Activated naive CD4-positive, alpha-beta T cell treated with anti-CD3 and anti-CD28 coated beads for 36 hours (primary cell): ENCODE measurements at places on chromosomes 7 and 10. TPM values are rescaled to one million over a fixed set of nuclear protein-coding genes. Genes with fewer than 3 reads are reported as not detected.

GRCh38 chr7:20249920-20250319, 32.7 kb upstream of the MACC1 start:
- no peak for DNase-seq
- H3K36me3 ChIP-seq, result no peaks in the 10 kb centered on the region
- no peaks in the 10 kb centered on the region for H3K4me1 ChIP-seq

HOXA13 gene
- total RNA-seq, result not detected

DNA sequence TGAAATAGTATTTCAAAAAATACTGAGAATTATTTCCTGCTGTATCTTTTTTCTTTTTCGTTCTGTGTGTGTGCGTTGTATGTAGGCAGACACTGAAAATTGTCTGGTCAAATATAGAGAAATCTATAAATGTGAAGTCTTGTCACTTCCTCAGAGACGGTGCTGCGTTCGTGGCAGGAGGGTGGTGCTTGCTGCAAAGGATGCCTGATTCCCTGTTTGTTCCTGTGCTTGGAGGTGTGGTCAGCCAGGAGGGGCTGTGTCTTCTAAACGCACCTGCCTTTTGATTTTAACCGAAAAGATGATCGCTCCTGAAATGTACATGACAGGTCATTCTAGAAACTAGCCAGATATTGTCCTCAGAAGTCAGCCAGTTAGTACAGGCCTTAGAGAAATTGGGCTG, 32.5 kb upstream of the PRKAR1B start:
- peaks cover 28% of the 10 kb centered on the region for H3K36me3 ChIP-seq
- no peak overlapping the region for H3K4me3 ChIP-seq
- no peak overlapping the region for H3K27ac ChIP-seq
- H3K27me3 ChIP-seq, result no peaks in the 10 kb centered on the region
- no peaks in the 10 kb centered on the region for H3K4me1 ChIP-seq

- no peaks in the 10 kb centered on the region for H3K4me1 ChIP-seq
- H3K27ac ChIP-seq, result no peak overlapping the region
- H3K4me3 ChIP-seq, result no peak overlapping the region
Observed at GRCh38 chr7:117941138-117941810, 68.0 kb upstream of the CTTNBP2 start.

ASB15 gene
- not detected for total RNA-seq

GRCh38 chr10:93992400-93993030, 1.2 kb upstream of the PLCE1 start:
- H3K4me1 ChIP-seq, result no peaks in the 10 kb centered on the region
- no peaks in the 10 kb centered on the region for H3K36me3 ChIP-seq
- no peak overlapping the region for H3K4me3 ChIP-seq

UCMA gene
- total RNA-seq, result not detected

GRCh38 chr7:78924581-78924980, 528.9 kb downstream of the MAGI2 start:
- no peaks in the 10 kb centered on the region for H3K4me1 ChIP-seq
- no peaks in the 10 kb centered on the region for H3K36me3 ChIP-seq
- no peak for DNase-seq
- H3K27me3 ChIP-seq, result no peaks in the 10 kb centered on the region
- H3K4me3 ChIP-seq, result no peak overlapping the region

SPDYE2B gene
- 0.19 TPM for total RNA-seq

ECHS1 gene
- total RNA-seq, result 48.7 TPM

- H3K36me3 ChIP-seq, result no peaks in the 10 kb centered on the region
- H3K27ac ChIP-seq, result no peak overlapping the region
- H3K4me3 ChIP-seq, result no peak overlapping the region
- H3K4me1 ChIP-seq, result no peaks in the 10 kb centered on the region
Observed at GRCh38 chr7:80722616-80723195, 84.3 kb downstream of the CD36 start.

DNA sequence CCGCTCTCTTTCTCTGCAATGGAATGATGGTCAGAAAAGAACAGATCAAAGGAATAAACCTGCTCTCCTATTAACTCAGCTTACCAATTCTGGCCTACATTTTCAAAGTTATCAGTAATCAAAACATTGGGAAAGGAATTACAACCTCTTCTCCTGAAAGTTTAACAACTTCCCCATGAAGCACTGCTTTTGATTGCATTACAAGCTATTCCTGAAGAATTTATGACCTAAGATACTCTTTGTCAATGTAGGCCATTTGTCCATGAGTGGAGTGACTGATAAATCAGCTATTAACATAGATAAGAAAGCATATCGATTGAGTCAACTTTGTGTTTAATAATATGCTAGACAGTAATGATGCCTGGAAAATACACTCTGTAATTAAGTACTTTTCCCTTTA, 271.7 kb upstream of the C7orf33 start:
- H3K36me3 ChIP-seq, result no peaks in the 10 kb centered on the region
- H3K27ac ChIP-seq, result no peak overlapping the region

DNA sequence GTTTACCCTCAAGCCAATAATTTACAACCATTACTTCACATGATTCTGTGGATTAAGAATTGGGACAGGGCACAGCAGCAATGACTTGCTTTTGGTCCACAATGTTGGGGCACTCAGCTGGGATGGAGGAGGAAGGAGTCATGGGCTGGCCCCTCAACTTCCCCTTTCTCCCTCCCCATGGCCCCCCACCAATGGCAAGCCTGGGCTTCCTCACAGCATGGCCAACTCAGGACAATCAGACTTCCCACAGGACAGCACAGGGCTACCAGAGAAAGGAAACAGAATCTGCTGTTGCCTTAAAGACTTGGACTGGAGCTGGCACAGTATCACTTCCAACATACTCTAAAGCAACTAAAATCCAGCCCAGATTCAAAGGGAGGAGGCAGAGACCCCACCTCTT, 160.7 kb downstream of the PTPN20 start:
- H3K27me3 ChIP-seq, result no peaks in the 10 kb centered on the region
- H3K4me3 ChIP-seq, result no peak overlapping the region
- no peaks in the 10 kb centered on the region for H3K36me3 ChIP-seq
- no peak for DNase-seq

NPS gene
- not detected for total RNA-seq

DNA sequence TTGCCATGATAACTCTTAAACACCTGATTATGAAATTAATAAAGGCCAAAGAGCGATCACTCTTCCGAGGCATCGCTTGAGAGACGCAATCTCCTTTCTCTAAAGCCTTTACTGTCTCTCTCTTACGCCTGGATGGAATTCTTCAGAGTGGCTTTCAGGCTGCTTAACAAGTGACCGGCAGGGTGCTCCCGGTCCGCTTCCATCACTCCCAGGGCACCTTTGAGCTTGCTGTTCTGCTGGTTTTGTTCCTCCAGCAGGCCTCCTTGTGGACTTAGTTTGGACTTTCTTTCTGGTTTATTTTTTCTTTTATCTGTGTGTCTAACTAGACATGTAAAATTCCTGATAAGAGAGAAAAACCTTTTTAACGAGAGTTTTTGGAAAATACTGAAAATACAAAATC, 60.9 kb downstream of the MRPL32 start:
- H3K27ac ChIP-seq, result no peak overlapping the region
- H3K36me3 ChIP-seq, result no peaks in the 10 kb centered on the region
- H3K27me3 ChIP-seq, result peaks cover 20% of the 10 kb centered on the region
- no peak for DNase-seq
- H3K4me1 ChIP-seq, result no peaks in the 10 kb centered on the region
- H3K4me3 ChIP-seq, result no peak overlapping the region

RBM20 gene
- total RNA-seq, result 0.40 TPM

DNA sequence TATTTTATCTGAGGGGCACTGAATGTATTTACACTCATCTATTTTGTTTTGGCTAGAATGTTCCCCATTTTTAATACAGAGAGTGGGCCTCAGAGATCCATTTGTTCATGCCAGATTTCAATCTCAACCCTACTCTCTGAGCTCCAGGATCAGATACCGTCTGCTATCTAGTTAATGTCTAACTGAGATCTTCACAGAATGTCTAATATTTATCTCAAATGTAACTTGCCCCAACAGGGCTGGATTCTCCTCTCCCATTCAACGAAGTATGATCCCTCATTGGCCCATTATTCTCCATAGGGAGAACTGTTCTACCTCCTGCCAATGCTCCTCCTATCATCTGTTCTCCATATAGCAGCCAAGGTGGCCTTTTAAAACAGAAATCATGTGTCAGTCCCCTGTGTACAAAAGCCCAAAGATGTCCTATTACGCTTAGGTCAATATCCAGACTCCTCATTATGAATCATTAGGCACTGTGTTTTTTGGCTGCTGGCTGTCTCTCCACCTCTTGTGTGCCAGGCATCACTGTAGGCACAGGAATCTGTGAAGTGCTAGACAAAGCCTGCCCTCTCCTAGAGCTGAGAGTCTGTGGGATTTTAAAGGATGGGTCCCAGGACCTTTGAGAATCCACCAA, 169.3 kb upstream of the AGK start:
- H3K27me3 ChIP-seq, result peaks cover 7% of the 10 kb centered on the region
- H3K4me1 ChIP-seq, result no peaks in the 10 kb centered on the region
- H3K36me3 ChIP-seq, result no peaks in the 10 kb centered on the region
- no peak overlapping the region for H3K4me3 ChIP-seq

PDLIM1 gene
- 0.27 TPM for total RNA-seq

- no peak overlapping the region for H3K27ac ChIP-seq
- H3K36me3 ChIP-seq, result no peaks in the 10 kb centered on the region
- DNase-seq, result no peak
Observed at GRCh38 chr7:66247380-66248078, 42.4 kb downstream of the TPST1 start.

DNA sequence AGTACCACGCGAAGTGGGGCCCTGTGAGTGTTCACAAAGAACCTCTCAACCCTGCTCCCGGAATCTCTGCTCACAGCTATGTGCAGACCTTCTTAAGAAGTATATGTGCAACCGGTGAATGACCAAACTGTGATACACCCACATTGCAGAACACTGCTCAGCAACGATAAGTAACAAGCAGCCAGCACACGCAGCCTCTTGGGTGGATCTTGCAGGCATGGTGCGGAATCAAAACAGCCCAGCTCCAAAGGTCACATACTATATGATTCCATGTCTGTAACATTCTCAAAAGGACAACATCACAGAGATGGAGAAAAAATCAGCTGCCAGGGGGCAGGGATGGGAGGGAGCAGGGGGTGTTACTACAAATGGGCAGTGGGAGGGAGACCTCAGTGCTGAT, 101.6 kb downstream of the DLG5 start:
- no peak overlapping the region for H3K27ac ChIP-seq
- H3K27me3 ChIP-seq, result no peaks in the 10 kb centered on the region
- no peak overlapping the region for H3K4me3 ChIP-seq

GRCh38 chr7:33854178-33854577, 51.2 kb upstream of the BMPER start:
- H3K36me3 ChIP-seq, result no peaks in the 10 kb centered on the region
- H3K4me3 ChIP-seq, result no peak overlapping the region
- peaks cover 19% of the 10 kb centered on the region for H3K27me3 ChIP-seq
- H3K4me1 ChIP-seq, result no peaks in the 10 kb centered on the region

- peaks cover 11% of the 10 kb centered on the region for H3K36me3 ChIP-seq
- no peaks in the 10 kb centered on the region for H3K27me3 ChIP-seq
- H3K4me1 ChIP-seq, result peaks cover 23% of the 10 kb centered on the region
- DNase-seq, result peak; percentile 60
Observed at GRCh38 chr10:133275684-133276092, 980 bp downstream of the ADAM8 start.

CAMK2B gene
- 0.38 TPM for total RNA-seq

- peaks cover 48% of the 10 kb centered on the region for H3K4me1 ChIP-seq
- peak; percentile 63 for DNase-seq
- peak overlapping the region; percentile 94 for H3K27ac ChIP-seq
- H3K27me3 ChIP-seq, result no peaks in the 10 kb centered on the region
- peaks cover 46% of the 10 kb centered on the region for H3K36me3 ChIP-seq
Observed at GRCh38 chr10:110498087-110498981, 627 bp downstream of the DUSP5 start.

- H3K27me3 ChIP-seq, result no peaks in the 10 kb centered on the region
- H3K36me3 ChIP-seq, result no peaks in the 10 kb centered on the region
- no peak for DNase-seq
- no peak overlapping the region for H3K4me3 ChIP-seq
- no peak overlapping the region for H3K27ac ChIP-seq
Observed at GRCh38 chr7:115635376-115635775, 395.2 kb downstream of the TFEC start.

NUTM2D gene
- 0.55 TPM for total RNA-seq

ASIC3 gene
- 6.8 TPM for total RNA-seq
